Fibroblast of villous mesenchyme (primary cell): ENCODE measurements at places on chromosomes 12 and 14. TPM values are rescaled to one million over a fixed set of nuclear protein-coding genes. Genes with fewer than 3 reads are reported as not detected.

DNA sequence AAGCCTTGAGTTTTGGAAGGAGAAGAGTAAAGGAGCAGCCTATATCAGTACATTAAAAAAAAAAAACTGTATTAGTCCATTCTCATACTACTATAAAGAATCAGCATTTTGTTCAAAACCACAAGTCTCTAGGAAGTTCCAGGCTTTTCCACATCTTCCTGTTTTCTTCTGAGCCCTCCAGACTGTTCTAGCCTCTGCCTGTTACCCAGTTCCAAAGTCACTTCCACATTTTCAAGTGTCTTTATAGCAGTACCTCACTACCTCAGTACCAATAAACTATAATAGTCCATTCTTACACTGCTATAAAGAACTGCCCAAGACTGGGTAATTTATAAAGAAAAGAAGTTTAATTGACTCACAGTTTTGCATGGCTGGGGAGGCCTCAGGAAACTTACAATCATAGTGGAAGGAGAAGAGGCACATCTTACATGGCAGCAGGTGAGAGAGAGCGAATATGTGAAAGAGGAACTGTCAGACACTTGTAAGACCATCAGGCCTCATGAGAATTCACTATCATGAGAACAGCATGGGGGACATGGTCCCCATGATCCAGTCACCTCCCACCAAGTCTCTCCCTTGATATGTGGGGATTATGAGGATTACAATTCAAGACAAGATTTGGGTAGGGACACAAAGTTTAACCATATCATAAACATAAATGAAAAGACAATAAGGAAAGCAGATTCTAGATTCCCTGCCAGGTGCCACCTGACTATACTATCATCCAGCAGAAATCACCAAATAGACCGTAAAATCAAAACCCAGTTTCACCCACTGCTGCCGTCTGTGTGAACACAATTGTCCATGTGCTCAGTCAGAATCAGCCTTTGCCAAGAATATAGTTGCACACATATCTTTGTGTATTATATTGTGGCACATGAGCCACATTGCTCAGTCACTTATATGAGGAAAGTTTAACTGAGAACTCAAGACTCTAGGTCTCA, 27.8 kb downstream of the TOGARAM1 start:
- DNase-seq: no peak

DNA sequence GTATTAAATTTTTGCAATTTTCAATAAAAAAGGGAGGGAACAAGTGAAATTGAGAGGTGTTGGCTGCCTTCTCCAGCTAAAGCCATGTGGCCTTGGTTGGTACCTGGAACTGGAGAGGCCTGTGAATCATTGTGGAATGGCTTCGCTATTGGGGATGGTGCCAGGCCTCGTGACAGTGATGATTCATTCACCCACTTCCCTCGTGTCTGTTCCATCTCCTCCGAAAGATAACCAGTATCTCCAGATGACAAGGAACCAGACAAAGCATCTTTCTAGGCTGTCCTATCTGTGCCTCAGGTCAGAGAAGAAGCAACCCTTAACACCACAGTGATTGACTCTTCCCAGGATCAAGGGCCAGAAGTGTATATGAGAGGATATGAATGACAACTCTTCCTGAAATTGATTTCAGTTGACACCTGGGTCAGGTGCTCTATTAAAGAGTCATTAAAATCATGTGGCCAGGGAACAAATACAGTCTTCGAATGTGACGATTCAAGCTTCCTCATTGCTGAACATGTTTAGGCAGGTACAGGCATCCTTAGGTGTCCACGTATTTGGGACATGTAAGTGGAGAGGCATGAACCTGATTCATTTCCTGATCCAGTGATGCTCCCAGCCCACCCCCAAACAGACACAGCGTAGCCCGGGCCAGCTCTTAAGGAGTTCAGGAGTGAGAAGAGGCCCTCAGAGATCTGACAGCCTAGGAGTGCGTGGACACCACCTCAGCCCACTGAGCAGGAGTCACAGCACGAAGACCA, at the start of gene RNASE7:
Gene RNASE7, plus strand, starts transcription at position 687 of the 758 bp plus-strand sequence. CDS start 631 bp downstream, outside the sequence.
- peak; percentile 16 for DNase-seq

The ASPG gene
- total RNA-seq: not detected in 2 replicates

- no peak for DNase-seq
These were observed 425.2 kb upstream of the MIS18BP1 start for GRCh38 chr14:45678163-45678562.

DNA sequence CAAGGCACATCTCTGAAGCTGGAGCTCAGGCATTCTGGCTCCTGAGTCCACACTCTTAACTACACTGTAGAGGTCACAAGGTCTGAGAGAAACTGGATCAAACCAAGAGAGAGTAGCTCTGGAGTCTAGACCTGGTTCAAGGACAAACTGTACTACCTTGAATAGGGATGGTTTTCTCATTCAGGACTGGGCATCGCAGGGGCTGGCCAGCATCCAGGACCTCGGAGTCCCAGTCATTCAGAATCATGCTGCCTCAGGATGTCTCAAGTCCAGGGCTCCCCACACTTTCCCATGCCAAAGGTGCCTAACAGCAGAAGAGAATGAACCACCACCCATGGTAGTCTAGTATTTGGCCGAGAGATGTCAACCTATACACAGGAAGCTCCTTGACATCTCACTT, 13.1 kb upstream of the PLEKHD1 start:
- no peak for DNase-seq

- peak; percentile 44 for DNase-seq
These were observed 396.1 kb downstream of the NRXN3 start for GRCh38 chr14:78566026-78566858.

The CLEC6A gene
- total RNA-seq: not detected in 2 replicates

DNA sequence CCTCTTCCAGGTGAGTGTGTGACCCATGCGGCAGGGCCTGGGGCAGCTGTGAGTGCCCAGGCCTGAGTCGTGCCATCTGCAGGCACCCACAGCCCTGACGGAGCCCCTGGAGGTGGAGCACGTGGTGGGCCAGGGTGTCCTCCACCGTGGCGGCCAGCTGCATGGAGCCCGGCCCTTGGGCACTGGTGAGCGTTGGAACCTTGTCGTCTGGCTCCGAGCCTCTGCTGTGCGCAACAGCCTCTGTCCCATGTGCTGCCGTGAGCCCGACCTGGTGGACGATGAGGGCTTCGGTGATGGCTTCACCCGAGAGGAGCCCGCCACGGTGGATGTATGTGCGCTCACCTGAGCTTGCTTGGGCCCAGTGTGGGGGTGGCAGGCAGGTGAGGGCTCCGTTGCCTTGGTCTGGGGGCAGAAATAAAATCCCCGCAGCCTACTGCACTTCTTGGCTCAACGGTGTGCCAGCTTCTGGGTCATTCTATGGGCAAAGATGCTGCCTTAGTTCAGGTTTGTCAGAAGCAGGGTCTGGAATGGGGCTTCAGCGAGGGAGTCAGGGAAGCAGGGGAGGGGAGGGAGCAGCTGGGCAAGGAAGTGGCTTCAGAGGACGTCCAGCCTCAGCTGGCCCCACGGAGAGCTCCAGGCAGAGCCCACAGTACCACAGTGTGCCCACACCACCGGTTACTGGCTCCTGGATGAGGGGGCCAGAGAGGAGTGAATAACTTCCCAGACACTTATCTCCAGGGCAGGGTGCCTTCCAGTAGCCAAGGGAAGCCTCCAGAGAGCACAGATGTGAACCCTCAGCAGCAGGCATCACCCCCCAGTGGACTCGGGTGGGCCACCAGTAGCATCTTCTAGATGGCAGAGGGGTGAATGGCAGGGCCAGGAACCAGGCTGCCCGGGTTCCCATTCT, 1.2 kb upstream of the ARL6IP4 start:
- no peak for DNase-seq
